ENCODE measurements at places on chromosomes 5 and 9.

GRCh38 chr5:176631383-176632200, 1.1 kb downstream of the EIF4E1B start:
- no peak for DNase-seq

DNA sequence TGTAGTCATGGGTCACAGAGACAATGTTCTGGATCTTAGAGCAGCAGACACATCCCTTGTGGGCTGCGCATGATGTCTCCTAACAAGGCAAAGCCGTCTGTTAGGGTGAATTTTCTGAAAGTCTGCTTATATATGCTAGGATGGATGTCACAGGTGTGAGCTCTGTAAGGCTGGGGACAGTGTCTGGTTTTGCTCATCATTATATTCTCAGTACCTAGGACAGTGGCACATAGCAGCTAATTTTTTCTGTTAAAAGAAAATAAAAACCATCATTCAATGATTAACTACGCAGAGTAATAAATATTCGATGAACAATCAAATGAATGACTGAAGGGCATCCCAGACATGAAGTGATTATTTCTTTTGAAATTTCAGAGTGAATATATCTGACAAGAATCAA, 52.9 kb upstream of the FAM169A start:
- no peak for DNase-seq

DNA sequence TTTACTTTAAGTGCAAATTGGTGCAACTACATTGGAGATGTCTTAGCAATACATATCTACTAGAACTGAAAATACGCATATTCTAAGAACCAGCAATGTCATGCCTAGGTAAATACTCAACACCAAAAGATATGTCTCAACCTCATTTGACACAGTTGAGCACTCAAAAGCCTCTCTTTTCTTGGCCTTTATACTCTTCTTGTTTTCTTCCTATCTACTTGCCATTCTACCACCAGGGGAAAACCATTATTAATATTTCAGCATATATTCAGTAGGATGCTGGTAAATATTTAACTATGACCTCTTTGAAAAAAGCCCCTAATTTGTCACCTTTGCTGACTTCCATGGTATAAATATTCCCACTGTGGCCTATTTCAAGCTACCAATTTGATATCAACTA, 443.8 kb downstream of the LRRC70 start:
- no peak for DNase-seq

DNA sequence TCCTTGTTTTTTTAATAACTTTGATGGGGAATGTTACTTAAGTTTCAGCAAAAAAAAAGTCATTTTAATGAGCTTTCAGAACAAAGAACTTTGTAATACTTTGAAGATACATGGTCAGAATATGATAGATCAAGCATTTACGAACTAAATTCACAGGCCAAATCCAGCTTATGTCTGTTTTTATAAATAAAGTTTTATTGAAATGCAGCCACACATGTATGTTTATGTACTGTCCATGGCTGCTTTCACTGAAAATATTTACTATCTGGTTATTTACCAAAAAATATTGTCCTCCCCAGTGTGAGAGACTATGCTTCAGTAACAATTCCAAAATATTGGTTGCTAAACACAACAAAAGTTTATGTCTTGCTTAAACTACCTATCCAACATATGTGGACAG, 366.7 kb downstream of the PIK3R1 start:
- no peak for DNase-seq

DNA sequence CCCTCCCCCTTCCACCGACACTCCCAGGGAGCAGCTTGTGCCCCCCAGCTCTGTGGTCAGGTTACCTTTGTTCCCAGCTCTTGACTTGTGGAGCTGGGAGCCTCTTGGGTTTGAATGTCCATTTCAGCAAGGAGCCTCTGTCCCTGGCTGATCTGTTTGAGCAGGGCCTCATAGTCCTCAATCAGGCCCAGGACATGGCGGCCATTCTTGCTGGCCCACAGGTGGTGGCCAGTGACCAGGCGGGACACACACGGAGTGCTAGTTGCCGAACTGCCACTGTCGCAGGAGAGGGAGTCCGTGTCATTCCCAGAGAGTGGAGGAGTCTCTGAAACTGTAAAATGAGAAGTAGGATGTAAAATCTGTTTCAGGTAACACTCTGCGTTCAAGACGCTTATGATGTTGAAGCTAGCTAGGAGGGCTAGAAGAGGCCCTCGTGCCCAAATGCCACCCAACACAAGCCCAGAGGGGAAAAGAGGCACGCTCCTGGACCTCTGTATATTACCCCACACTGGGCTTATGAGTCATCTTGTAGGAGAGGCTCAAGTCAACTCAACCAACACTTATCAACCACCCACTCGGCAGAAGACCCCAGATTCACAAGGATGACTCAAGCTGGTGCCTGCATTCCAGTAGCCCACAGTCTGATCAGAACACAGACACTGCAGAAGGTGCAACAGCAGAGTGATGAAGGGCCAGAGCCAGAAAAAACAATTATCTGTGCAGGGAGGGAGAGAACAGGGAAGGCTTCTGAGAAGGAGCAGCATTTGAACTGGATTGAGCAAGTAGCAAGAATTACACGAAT, 177.0 kb downstream of the CDK5RAP2 start:
- no peak for DNase-seq

DNA sequence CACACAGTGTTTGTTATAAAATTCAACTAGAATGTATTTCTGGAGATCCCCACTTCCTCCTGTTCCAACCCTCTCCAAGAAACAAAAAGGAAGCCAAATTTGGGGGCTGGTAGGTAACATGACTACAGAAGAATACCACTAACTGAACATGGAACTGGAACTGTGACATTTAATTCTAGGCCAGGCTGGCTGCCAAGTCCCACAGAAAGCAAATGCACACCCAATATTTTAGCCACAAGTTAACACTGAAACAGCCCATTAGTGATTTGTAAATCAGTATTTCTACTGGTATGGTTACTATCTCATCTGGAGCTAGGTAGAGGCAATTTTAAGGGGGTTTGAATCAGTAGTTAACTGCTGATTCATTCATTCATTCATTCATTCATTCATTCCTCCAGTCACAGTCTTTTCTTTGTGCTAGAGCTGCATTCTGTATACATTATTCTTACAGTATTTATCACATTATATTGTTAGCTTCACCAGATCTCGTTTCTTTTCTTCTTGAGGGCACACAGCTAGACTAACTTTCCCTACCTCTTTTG, 131.7 kb upstream of the GDNF start:
- no peak for DNase-seq

DNA sequence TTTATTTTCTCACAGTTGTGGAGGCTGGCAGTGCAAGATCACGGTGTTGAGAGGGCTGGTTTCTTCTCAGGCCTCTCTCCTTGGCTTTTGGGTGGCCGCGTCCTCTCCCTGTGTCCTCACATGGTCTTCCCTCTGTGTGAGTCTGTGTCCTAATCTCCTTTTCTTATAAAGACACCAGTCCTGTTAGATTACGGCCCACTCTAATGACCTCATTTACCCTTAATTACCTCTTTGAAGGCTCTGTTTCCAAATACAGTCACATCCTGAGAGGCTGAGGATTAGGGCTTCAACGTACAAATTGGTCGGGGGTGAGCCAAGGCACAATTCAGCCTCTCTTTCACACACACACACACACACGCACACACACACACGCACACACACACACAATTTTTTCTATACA, 73.0 kb downstream of the UGCG start:
- DNase-seq = no peak

DNA sequence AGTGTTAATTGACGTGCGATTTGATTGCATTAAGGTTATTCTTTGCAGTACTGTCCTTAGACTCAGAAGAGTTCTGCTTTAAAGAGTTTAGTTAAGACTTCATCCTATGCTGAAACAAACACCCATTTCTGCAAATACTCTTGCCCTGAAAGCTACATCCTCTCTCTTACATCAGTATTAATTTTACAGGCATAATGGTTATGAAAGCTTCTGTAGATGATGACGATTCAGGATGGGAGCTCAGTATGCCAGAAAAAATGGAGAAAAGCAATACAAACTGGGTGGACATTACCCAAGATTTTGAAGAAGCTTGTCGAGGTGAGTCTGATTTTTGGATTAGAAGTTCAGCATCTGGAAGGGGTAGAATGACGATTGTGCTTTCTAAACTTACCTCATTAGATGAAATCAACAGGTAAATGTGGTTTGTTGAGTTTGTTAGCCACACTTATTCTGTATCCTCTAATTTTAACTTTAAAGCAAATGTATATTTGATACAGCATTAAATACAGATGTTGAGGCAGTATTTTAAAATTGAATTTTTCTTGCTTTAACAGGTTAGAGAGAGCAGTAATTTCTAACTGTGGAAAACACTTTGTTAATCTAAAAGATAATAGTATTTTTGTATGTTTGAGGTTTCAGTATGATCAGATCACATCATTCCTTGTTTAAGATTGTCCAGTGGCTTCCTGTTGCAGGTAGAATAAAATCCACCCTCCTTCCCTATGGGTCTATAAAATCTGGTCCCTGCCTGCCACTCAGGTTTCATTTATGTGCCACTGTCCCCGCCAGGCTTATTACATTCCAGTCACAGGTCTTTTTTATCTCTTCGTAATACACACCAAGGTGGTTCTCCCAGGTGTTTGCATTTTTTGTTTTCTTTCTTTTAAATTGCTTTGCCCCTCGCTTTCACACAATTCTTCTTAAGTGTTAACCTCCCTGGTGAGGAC, 1.3 kb downstream of the NAA35 start:
- no peak for DNase-seq

DNA sequence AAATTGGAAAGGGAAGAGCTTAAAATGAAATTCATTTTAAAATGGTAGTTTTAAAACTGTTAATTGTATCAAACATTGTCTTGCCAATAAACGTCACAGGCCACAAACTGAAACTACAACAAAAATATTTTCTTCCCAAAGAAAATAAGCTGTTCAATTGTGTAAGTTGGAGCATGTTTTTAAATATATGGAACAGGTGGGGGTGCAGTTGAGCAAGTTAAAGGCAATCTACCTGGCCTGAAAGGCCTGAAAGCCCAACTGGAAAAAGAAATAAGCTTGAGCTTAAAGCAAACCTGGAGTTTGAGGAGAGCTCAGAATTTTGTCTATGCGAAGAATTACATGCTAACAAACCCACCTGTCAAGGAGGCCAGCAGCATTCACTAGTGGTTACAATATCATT, 439.5 kb downstream of the ACTL7B start:
- no peak for DNase-seq

DNA sequence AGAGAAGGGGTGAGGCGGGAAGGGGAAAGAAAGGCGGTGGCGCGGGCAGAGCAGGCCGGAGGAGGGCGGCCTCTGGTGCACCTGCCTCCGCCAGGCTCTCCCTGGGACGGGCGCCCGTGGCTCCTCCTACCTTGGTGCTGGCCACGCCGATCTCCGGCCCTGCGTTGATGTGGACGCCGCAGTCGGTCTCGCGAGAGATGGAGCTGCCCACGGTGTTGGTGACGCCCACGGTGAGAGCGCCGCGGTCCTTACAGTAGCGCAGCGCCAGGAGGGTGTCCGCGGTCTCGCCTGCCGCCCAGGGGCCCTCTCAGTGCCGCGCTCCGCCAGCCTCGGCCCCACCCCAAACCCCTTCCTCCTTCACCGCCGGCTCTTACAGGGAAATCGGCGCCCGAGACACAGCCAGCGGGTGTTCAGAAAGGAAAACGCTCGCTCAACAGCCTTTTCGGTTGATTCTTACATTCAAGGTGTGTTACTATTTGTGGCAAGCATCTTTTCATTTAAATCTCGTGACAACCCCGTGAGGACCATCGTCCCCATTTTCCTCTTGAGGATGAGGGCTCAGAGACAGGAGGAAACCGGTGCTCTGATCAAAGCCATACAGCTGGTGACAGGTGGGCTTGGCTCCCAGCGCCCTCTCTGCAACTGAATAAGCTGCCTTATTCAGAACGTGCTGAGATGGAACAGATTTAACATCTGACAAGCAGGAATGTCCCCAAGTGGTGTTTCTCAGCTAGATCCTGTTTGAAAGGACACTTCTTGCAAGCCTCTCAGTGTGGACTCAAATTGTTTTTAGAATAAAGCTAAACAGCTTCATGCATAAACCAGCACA, 22.0 kb upstream of the MAPK9 start:
- no peak for DNase-seq

- DNase-seq = no peak
Observed at GRCh38 chr5:148697809-148698196, 43.5 kb upstream of the HTR4 start.

- peak; percentile 73 for DNase-seq
Observed at GRCh38 chr5:141692919-141693725, 11.1 kb upstream of the ARAP3 start.

DNA sequence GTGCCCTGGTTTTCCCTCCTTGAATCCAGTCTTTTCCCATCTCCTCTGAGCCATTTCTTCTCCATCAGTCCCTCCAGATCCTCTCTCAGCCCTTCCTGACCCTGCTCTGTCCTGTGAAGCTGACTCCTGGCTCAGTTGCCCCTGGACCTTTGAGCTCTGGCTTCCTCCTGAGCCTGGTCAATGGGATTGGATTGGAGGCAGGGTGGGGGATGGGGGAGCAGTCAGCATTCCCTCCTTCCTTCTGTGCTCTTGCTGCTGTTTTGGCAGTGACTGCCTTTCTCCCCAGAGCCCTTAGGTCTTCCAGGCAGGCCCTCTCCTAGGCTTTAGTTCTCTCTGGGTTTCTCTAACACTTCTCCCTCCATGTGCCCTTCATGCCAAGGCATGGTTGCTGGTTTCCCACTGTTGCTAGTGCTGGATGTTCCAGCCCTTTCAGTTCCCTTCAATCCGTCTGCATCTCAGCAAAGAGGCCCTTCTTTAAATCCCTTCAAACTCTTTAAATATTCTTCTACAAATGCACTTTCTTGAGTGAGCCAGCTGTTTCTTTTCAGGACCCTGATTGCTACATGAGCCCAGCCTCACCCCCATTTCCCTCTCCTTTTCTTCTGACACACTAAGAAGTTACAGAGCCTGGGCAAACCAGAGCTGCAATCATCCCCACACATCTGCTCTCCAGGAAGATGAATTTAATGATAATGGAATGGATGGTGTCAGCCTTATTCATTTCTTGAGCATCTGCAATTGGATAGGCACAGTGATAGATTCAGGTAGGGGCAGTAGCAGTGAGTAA, 2.2 kb downstream of the TNFSF15 start:
- no peak for DNase-seq

DNA sequence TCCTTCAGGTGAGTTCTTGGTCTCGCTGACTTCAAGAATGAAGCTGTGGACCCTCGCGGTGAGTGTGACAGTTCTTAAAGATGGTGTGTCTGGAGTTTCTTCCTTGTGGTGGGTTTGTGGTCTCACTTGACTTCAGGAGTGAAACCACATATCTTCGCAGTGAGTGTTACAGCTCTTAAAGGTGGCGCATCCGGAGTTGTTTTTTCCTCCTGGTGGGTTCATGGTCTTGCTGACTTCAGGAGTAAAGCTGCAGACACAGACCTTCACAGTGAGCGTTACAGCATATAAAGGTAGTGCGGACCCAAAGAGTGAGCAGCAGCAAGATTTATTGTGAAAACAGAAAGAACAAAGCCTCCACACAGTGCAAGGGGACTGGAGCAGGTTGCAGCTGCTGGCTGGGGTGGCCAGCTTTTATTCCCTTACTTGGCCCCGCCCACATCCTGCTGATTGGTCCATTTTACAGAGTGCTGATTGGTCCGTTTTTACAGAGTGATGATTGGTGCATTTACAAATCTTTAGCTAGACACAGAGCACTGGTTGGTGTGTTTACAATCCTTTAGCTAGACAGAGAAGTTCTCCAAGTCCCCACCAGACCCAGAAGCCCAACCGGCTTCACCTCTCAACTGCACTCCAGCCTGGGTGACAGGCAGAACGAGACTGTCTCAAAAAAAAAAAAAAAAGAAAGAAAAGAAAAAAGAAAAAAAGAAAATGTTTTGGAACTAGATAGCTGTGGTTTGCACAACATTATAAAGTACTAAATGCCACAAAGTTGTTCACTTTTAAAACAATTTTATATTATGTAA, 9.1 kb upstream of the ERMP1 start:
- peak; percentile 66 for DNase-seq

- no peak for DNase-seq
Observed at GRCh38 chr9:27530915-27531755, 1.5 kb upstream of the MOB3B start.

Measured in central memory CD4-positive, alpha-beta T cell (primary cell).